ENCODE measurements at places on chromosomes 13 and 19.

- DNase-seq: peak; percentile 42
Observed at GRCh38 chr19:18450931-18451836, 13.3 kb upstream of the ISYNA1 start.

GRCh38 chr13:94620286-94620896 lies 18.7 kb downstream of the GPR180 start:
- DNase-seq: no peak

DNA sequence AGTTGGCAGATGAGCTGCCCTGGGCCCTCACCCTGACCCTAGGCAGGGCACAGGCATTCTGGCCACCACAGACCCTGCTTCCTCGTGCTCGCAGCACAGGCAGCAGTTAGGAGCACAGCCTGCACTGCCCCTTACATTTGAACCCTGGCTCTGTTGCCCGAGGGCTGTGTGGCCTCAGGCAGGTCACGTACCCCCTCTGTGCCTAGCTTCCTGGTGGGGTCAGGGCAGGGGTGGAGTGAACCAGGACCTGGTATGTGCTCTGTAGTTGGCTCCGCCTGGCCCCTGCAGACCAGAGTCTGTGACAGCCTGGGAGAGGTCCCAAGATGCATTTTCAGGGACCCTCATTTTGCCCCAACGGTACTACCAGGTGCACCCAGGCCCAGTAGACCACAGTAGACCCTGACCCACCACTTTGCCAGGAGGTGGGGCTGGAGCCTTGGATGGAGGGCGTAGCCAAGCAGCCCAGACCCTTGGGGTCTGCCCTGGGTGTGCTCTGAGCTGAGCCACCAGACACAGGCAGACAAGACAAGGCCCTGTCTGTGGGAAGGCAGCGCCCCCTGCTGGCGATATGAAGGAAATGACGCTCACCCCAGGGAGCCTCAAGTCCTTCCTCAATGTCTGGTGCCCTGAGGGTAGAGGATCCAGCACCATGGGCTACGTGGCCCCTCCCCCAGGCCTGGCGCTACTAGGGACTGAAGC lies 9.1 kb downstream of the LYL1 start:
- peak; percentile 73 for DNase-seq

DNA sequence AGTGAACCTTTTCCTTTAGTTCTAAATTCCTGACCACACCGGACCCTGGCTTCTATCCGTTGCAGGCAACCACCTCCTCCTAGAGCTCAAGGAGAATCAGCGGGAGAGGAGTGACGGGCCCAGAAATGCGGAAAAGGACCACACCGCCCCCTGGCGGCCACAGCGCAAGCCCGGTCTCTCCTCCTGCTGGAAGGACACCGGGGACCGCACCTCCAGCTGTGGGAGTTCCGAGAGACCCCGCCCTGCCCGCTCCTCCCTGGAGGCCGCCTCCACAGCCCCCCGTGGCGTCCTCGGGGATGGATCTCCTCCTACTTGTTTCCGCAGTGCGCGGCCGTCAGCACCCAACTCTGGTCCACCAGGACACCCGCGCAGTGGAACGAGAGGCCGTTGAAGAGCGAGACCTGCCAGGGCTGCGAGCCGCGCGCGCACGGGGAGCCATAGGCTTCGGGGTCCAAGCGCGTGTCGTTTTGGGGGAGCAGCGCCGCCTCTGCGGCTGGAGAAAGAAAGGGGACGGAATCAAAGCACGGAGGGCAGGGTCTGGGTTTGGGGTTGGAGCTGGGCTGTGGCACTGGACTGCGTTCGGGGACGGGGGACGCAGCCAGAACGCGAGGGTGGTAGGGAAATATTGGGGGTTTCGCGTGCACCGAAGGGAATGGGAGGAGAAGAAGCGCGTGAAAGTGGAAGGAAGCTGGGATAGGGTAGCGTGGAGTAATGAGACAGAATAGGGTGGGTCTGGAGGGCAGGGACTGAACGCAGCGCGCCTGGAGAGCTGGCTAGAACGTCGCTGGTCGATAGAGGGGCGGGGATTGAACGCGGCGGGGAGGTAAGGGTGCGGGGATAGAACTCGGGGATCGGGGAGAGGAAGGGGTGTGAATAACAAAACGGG lies 2.5 kb downstream of the KLK10 start:
- DNase-seq: peak; percentile 28

DNA sequence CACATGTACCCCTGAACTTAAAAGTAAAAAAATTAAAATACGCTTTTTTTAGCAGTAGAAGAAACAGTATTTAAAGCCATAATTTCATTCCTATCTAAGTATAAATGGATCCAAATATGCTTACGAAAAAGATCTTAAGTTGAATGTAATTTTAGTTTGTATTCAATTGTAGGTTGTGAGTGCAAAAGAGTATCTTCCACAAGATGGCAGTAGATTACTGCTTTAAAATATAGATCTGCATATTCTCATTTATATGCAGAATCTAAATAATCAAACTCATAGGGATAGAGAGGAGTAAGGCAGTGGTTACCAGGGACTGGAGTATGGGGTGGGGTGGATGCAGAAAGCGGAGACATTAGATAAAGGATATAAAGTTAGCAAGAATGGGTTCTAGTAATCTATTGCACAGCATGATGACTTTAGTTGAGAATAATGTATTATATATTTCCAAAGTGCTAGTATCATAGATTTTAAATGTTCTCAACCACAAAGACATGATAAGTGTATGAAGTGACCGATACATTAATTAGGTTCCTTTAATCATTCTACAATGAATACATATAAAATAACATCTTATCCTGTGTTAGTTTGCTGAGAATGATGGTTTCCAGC lies 14.2 kb downstream of the OR7A17 start:
- peak; percentile 20 for DNase-seq

DNA sequence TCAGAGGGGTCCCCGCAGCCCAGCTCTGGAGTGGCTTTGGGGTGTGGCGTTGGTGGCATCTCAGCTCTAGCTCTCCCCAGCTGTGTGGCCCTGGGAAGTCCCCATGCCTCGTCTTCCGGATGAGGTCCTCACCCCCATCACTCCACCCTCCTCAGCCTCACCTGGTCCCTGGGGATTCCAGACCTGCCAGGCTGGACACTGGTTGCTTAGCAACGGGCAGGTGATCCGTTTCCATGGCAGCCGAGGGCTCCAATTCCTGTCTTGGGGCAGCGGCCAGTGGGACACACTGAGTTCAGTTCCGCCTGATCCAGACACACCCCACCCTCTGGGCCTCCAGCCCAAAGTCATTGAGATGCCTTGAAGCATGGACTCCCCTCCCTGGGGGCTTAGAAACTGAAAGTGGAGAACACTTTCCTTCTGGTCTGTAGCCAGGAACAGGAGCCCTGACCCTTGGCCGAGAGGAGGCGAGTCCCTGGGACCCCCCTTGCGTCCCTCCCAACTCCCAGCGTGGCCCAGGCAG lies 7.7 kb upstream of the MISP start:
- DNase-seq: no peak

GRCh38 chr13:95707442-95708390 lies 30.8 kb downstream of the DNAJC3 start:
- no peak for DNase-seq

- DNase-seq: no peak
Observed at GRCh38 chr13:27353708-27354107, 70.7 kb upstream of the GTF3A start.

- no peak for DNase-seq
Observed at GRCh38 chr13:112734696-112735547, 45.1 kb downstream of the ATP11A start.

DNA sequence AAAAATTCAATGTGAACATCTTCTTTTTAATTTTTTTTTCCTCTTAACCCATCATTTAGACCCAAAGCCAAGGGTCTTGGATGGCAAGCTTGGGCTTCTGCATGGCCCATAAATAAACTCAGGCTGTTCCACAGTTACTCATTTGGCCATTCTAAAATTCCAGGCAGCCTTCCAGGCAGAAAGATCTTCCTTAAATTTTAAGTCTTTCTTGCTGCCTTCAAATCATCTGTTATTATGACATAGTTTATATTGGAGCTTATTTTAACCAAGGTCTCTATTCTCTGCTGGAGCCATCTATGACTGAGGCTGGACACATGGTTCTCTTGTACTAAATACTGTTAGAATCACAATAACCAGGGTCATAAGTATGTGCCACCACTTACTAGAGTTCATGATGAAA lies 317.3 kb upstream of the MAB21L1 start:
- DNase-seq: no peak
